Activated T-helper 17 cell treated with anti-CD3 and anti-CD28 coated beads, Interleukin-2, amount 50 U/mL, for 72 hours (primary cell): ENCODE measurements at places on chromosomes 7 and 10. TPM values are rescaled to one million over a fixed set of nuclear protein-coding genes. Genes with fewer than 3 reads are reported as not detected.

The ACSM6 gene
- not detected for total RNA-seq

The TMEM26 gene
- not detected for total RNA-seq

The SGPL1 gene
- 23.9 TPM for total RNA-seq

The MMD2 gene
- not detected for total RNA-seq

DNA sequence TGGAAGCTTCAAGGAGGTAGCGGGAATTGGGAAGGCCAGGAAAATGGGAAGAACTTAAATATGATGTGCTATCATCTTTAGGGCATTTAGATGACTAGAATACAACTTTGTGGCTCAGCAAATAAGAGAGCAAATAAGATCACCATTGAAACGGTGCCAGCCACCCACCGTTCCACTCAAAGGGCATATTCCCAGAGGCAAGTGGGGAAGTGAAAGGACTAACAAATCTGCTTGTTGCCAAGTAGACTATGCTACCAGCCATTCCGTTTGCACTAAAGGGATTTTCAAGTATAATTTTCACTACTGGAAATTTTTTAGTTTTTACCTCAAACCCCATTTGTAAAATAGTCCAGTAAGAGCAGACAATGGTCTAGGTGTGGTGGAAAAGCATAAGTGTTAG lies 4.0 kb upstream of the PPP1R3C start:
- no peak for ATAC-seq

The RAB11FIP2 gene
- total RNA-seq, result 12.6 TPM

DNA sequence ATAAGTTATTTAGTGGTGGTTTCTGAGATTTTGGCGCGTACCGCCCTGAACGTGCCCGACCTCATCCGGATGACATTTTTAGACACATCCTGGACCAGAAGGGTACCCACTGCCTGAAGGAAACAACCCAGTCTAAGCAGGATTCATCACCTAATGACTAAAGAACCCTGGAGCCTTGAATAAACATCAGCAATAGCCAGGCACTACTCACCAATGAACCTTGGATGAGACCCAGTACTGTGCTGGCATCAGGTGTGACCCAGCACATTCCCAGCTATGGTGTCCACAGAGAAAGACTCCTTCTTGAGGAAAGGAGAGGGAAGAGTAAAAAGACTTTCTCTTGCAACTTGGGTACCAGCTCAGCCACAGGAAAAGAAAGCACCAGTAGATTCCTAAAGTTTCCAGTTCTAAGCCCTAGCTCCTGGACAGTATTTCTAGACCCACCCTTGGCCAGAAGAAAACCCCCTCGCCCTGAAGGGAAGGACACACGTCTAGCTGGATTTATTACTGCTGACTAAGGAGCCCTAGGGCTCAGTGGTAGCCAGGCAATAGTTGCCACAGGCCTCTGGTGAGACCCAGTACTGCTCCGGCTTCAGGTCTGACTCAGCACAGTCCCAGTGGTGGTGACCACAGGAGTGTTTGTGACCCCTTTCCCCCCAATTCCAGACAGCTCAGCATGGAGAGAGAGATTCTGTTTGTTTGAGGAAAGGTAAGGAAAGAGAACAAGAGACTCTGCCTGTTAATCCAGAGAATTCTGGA lies 32.5 kb downstream of the ZNF277 start:
- no peak for ATAC-seq

The MLXIPL gene
- total RNA-seq, result not detected

DNA sequence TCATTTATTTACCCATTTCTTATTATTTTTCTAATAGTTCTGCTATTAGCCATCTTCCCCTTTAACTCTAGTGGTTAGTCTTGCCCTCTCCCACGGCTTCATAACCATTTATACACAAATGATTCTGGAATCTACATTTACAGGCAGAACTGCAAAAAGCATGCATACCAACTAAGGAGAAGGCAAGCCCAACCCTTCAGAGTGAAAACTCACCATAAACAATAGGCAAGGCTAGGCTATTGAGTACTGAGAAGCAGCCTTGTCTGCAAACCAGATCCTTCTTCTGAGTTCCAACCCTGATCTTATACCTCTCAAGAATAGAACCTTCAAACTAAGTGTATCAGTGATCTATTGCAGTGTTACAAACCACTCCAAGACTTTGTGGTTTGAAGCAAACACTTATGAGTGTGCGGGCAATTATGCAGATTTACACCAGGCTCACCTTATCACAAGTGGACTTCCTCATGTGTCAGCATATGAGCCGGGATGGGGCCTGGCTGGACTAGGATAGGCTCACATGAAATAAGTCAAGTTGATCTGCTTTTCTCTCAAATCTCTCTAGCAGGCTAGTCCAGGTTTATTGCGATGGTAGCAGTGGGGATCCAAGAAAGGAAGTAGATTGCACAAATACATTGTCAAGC lies 896.9 kb upstream of the PHF14 start:
- no peak for ATAC-seq
